Stimulated activated CD4-positive, alpha-beta T cell treated with anti-CD3 and anti-CD28 coated beads, Interleukin-4, amount 100 ng/mL, for 4 hours (primary cell): ENCODE measurements at places on chromosomes 7 and 10.

DNA sequence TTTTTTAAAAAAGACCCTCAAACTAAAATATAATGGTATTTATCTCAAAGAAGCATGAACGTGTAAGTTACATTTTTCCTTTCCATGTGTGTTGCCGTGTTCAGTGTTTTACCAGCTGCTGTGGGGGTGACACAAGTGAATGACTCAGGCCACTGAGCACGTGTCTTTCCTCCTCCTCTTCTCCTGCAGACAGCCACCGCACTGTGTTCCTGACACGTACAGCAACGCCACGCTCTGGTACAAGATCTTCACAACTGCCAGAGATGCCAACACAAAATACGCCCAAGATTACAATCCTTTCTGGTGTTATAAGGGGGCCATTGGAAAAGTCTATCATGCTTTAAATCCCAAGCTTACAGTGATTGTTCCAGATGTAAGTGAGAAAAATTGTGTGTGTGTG, 29.7 kb downstream of the TMEM248 start:
- DNase-seq = no peak

- no peak for DNase-seq
Observed at GRCh38 chr7:88523645-88524044, 217.0 kb upstream of the STEAP4 start.

DNA sequence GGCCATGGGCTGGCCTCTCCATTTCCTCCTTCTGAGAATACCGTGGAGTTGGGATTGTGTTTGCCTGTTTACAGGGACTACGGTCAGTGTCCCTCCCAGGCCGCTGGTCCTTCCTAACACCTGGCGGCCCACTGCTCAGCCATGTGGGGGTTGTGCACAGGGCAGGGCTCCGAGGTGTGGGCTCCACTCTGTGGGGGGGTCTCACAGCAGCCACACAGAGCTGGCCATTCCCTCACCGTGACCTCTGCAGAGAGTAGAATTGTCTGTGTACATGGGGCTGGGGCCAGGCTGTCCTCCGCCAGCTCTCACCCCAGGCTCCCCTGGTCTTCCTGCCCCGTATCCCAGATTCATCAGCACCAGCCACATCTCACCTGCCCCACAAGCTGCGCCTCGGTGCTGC, 60.1 kb downstream of the PTPRN2 start:
- DNase-seq = no peak

DNA sequence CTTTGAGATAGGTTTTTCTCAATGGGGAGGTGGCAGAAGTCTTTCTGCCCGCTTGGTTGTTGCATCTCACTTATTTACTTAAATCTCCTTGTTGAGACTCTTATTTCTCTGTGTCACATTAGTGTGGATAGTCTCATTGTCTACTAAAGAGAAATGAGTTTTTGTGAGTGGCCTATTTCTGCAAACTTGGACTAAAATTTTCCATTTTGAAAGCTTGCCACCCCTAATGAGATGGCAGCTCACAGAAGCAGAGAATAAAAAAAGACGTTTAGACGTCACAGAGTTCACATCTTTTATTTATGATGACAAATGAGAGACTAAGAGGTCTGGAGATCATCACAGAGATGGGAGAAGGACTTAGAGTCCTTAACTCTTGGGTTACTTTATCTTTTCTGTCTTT, 262.7 kb upstream of the PHYHIPL start:
- DNase-seq = no peak

- no peak for DNase-seq
Observed at GRCh38 chr7:12222889-12223579, 11.9 kb downstream of the TMEM106B start.

- no peak for DNase-seq
Observed at GRCh38 chr10:129707406-129708388, 240.7 kb downstream of the MGMT start.

- no peak for DNase-seq
Observed at GRCh38 chr7:5231811-5232484, 41.9 kb downstream of the WIPI2 start.

DNA sequence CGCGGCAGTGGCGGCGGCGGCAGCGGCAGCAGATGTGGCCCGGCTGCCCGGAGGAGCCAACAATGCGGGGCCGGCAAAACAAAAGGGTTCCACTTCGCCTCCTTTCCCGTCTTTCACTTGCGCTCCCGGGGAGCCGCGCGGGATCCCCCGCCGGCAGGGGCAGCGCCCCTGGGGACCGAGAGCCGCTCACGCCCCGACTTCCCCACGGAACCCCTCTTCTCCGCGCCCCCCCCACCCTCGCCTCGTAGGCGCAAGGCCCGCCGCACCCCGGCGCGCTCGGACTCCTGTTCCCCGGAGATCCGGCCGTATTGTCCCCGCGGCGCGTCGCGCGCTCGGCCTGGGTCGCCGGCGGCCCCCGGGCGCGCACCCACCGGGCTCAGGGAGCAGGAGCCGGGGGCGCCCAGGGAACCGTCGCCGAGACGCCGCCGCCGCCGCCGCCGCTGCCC, 854 bp downstream of the CTBP2 start:
- no peak for DNase-seq

DNA sequence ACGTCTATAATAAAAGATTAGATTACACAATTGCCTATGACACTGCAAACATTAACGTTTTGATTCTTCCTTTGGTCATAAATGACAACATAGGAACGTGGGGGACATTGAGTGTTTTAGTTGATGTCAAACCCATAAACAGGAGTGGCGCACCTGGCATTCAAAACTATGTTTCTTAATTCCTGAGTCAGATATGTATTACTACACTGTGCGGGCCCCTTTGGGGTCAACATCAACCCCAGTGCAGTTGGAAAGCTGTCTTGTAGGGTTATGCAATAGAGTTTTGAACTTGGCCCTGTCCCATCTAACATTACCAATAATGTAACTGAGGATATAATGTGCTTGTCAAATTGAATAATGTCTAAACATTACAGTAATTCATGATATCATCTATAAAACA, 156.5 kb downstream of the CSTF2T start:
- no peak for DNase-seq

DNA sequence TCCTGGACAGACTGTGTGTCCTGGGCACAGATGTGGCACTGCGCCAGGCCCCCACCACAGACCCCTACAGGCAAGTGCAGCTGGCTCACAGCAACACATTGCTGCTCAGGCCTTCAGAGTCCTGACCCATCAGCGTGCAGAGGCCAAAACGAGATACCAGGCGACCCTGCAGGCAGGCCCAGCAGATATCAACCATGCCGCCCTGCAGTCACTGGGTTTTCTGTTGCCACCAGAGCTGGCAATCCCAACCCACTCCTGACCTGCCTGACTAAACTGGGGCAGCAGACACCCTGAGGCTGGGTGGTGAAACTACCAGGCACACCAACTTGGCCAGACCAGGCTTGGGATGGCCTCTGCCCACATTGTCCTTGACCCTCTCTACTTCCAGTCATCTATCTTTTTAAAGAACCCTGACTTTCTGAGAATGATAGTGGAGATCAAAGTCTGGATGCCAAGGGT, 20.3 kb downstream of the ZCCHC24 start:
- no peak for DNase-seq

- no peak for DNase-seq
Observed at GRCh38 chr7:17227766-17228490, 70.5 kb upstream of the AHR start.

GRCh38 chr7:154541606-154542005, 461.3 kb downstream of the PAXIP1 start:
- no peak for DNase-seq

DNA sequence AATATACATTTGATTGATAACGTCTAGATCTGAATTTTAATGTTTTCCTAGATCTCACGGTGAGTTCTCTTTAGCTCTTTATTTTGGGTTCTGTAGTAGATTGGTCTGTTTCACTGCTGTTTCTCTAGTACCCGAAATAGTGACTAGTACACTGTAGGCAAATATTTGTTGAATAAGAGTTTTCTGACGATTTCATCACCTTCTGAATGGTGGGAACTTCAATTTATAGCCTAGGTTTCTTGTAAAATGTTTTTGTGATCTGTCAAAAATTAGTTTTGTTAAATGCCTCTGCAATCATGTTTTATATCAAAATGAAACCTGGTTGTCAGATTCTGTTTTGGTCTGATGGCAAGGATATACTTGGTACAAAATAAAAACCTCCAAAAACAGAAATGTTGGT, 10.2 kb downstream of the PDCD4 start:
- DNase-seq = no peak

GRCh38 chr7:70505468-70505867, 626.5 kb upstream of the GALNT17 start:
- no peak for DNase-seq

DNA sequence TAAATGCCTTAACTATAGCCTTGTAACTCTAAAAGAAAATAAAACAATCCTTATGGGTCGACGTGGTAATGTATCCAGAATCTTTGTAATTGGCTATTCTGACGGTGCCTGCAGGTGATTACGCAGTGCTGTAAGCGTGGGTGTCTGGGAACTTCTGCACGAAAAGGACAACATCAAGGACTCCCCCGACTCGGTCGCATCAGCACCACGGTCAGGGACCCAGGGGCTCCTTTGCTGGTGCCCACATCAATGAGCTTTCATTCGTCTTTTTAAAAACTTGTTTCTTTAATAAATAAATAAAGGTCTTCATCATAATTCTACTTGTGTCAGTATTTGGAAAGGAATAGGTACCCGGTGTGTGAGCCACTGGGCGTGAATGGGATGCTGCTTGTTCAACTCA, 13.2 kb downstream of the MKI67 start:
- no peak for DNase-seq

- peak; percentile 18 for DNase-seq
Observed at GRCh38 chr7:64882341-64883112, 20.5 kb upstream of the ZNF273 start.

GRCh38 chr10:62153191-62153590, 115.5 kb downstream of the RTKN2 start:
- DNase-seq = no peak

- no peak for DNase-seq
Observed at GRCh38 chr10:102434394-102435132, 2.2 kb upstream of the CUEDC2 start.

DNA sequence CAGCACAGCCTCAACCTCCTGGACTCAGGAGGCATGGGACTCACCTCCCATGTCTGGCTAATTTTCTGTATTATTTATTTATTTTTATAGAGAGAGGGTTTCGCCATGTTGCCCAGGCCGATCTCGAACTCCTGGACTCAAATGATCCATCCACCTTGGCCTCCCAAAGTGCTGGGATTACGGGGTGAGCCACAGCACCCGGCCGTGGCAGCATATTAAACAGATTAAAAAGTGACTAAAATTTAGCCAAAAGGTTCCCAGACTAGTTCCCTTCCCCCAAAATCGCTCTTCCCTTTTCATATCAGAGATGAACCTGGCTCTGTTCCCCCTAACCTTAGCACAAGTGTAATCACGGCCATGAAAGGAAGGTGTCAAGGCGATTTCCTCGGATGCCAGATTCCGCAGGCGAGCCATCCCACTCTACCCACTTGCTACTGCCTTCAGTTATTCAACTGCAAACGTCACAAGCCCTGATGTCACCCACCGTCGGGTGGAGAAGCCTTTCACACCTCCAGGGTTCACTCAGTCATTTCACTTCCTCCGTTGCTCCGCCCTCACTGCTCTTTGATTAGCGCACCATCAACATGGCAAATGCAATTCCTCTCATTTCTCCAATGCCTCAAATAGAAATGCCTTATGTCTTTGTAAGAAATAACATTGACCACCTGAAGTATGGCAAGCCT, 104.7 kb upstream of the RHEB start:
- no peak for DNase-seq

GRCh38 chr7:32378988-32379387, 111.2 kb downstream of the LSM5 start:
- DNase-seq = no peak

DNA sequence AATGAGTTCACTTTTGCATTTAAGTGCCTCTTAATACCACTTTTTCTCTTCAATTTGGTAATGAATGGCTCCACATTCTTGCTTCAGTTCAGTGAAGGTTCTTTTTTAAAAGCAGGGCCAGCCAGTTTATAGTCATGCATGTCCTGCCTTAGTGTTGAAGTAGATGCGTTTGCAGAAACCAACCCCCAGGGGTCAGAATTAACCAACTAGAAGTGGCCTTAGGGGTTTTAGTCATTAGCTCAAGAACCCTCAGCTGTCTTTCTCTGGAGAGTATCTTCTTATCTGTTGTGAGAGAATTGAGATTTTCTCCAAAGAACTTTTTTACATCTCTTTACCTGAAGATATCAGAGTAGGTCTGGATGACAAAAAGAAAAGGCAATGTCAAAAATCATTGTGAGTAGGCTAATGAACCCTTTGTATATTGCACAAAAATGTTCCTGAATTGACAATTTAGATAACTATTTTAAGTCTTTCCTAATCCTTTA, 82.2 kb downstream of the PIK3CG start:
- no peak for DNase-seq

DNA sequence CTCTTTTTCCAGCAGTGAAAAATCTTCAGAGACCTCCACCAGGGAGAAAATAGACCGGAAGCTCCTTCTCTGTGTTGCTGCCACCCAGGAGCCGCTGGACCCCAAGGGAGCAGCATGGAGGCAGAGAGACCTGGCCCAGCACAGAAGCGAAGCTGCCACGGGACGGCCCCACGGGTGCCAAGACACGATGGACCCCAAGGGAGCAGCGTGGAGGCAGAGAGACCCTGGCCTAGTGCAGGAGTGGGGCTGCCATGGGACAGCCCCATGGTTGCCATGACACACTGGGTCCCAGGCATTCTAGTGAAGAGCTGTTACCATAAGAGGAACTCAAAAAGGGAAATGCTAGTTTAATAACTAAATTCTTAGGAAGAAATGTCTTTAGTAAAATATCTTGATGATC, 186.3 kb downstream of the PTPRN2 start:
- DNase-seq = no peak

GRCh38 chr10:95430231-95430951, 130.8 kb downstream of the SORBS1 start:
- DNase-seq = peak; percentile 16
